Astrocyte of the cerebellum (primary cell): ENCODE measurements at places on chromosomes 13 and 19.

DNA sequence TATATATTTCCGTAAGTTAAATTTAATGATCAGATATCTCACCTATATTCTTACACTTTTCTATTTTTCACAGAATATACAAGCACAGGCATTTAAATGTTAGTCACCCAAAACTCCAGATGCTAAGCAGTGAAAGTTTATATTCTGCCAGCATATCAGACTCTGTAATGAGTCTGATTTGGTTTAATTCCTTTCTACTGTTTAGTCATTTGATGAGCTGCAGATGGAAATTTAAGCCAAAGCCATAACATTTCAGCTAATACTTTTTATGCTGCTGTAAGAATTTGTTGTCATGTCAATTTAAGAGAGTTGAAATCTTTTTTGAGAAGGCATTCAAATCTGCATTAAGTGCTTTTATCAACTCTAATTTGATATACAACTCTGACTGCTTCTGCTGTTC, 8.0 kb downstream of the FRY start:
- no peak for DNase-seq

- no peak for DNase-seq
These were observed 26.1 kb upstream of the TIMM44 start for GRCh38 chr19:7969555-7969939.

- peak; percentile 65 for DNase-seq
These were observed 2.9 kb downstream of the RXFP2 start for GRCh38 chr13:31742097-31742734.

DNA sequence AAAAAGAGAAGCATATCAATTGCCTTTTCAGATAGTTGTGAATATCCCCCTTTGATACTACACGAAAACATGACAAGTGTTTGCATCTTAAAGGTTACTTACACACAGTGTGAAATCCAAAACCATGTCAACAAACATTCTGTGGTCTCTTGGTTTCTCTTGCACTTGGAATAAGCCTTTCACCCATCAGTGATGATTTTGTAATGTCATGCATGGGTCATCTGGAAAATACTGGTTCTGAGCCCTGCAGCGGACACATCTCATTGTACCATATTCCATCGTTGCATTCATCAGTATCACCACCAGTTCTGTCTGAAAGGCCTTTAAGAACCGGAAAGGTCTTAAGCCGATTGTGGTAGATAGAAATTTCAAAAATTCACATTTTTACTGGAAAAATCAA, 65.4 kb upstream of the SOX1 start:
- DNase-seq, result no peak

GRCh38 chr19:31171936-31172335, 177.3 kb downstream of the TSHZ3 start:
- no peak for DNase-seq

DNA sequence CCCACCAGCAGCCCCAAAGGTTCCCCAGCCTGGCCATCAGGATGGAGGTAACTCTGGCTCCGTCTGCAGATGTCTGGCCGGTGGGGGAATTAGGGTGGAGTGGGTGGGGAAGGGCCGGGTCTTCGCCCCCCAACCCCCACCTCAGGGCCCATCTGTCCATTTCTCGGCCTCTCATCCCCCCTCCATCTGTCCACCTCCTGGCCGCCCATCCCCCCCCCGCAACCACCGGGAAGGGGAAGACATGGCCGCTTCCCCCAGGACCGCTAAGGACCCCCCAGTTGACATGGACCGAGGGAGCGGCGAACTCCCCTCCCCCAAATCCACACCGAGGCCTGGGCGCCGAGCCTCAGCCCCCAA, 793 bp downstream of the LRFN1 start:
- no peak for DNase-seq
